ENCODE measurements at places on chromosomes 5 and 9.
A peak's percentile ranks its signal among the peaks of the same experiment; 100 is the strongest.

DNA sequence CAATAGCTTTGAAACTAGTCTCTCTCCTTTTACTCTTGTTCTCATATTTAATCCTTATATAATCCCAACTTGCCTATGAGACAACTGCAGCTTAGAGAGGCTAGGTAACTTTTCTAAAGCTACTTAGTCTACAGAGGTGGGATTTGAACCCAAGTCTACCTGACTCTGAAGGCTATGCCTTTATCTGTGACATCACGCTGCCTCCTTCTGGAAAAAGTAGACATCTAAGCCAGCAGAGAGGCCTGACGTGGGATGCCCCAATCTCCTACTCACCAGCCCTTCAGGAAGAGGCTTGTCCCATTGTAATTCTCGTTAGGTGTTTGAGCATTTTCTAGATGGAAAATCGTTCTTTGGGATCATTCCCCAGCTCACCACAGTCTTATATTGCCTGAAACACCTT lies 167.5 kb downstream of the HSPA4 start:
- no peak for DNase-seq

- DNase-seq = no peak
These were observed 1.4 kb downstream of the IRF1 start for GRCh38 chr5:132489051-132489770.

DNA sequence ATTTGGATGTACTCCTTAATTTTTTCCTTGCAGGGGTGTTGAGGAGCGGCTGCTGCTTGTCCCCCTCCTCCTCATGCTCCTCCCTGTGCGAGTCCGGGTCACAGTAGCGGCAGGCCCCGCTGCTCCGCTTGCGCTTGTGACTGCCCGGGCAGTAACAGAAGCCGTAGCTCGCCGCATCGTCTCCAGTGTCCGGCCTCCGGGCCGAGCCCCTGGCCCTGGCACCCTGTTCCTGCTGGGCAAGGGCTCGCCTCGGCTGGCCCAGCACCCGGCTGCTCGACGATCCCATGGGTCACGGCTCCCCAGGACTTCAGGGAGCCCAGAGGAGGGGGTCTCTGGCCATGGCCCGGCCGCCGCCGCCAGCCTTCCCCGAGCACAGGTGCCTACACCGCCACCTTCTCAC lies at the start of gene GMCL2:
Gene GMCL2 (minus strand): TSS at position 358 of the 400 bp plus-strand sequence. CDS start 72 bp downstream, at position 286.
- DNase-seq = no peak

DNA sequence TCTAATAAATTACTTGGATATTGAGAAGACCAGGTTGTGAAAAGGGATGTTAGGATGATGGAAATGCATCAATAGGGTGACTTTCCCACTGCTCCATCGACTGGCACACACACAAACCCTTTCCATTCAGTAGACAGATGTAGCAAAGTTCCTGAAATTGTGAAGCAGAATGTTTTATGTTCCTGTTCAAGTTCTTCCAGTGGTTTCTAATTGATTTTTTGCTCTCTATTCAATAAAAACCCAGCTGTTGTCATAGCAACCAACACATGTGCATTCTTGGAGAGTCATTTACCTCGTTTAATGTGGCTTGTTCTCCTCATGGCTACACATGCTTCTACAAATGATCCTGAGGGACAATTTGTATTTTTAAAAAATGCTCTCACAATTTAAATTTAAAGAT lies 244.6 kb downstream of the RAB3C start:
- DNase-seq = no peak

DNA sequence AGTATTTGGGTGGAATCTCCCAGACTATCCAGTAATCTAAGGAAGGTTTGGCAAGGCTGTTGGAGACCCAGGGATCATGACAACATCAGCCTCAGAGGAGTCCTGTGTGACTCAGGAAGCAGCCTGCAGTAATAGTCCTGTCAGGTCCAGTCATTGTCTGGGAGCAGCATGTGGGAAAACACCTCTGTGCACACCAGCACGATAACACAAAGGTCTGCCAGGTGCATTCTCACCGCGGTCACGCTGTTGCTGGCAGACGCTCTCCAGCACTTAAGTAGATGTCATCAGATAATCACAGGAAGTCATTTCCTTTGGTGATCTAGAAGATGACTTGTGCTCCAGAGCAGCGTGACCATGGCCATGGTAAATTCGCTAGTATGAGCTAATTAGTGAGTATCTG lies 99.2 kb upstream of the IQGAP2 start:
- no peak for DNase-seq

GRCh38 chr5:141868541-141868940 lies 9.7 kb downstream of the PCDH1 start:
- DNase-seq = no peak

DNA sequence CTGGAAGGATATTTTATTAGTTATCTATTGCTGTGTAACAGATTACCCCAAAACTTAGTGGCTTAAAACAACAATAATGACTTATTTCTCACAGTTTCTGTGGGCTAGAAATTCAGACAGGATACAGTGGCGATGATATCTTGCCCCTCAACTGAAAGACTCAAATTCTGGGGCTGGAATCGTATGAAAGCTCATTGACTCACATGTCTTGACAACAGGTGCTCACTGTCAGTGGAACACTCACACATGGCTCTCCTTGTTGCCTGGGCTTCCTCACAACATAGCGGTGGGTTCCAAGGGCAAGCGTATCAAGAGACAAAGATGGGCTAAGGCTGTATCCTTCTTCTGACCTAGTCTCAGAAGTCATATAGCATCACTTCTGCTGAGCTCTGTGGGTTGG lies 3.7 kb upstream of the GNPDA1 start:
- DNase-seq = no peak

GRCh38 chr9:74132986-74133385 lies 364.1 kb upstream of the RORB start:
- no peak for DNase-seq

DNA sequence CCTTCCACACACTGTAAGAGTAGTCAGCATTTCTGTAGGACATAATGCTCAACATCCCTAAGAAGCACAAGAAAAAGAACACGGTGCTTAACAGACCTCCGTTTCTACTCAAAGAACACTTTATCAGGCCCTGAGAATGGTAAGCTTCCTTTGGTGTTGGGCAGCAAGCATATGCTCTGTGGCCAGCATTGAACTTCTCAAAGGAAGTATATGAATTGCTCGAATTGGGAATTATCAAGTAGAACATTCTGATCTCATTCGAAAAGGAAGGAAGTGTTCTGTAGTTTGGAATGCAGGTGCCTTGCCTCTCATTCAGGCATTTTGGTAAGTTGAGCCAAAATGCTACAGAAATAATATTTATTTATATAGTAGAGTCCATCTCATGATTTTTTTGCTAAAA lies 61.0 kb downstream of the C5 start:
- DNase-seq = no peak

DNA sequence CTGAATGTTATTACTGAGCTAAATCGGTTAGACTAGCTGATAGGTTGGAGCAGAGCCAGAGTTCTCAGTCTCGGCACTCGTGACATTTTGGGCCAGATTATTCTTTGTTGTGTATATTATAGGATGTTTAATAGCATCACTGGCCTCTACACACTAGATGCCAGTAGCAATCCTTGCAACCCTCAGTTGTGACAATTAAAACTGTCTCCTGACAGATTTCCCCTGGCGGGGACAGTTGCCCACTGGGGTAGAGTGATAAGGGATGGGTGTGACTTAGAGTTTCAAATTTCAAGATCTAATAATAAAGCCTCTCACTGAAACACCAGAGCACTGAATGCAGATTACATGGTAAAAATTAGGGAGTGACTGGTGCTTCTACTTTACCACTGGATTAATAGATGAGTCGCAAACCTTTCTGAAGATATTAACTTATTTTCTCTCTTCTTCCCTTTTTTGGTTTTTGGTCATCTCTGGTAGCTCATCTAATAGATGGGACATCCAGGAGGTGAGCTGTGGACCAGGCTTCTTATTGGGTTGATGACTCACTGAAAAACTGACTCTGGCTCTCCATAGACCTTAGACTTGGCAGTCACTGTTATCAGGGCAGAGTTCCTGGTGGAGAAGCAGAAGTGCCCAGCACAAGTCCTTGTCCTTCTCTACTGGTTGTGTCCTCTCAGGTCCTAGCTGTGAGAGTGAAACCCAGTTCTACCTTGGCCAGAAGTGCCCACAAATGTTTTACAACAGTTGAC lies 150.3 kb downstream of the UNC13B start:
- DNase-seq = no peak

DNA sequence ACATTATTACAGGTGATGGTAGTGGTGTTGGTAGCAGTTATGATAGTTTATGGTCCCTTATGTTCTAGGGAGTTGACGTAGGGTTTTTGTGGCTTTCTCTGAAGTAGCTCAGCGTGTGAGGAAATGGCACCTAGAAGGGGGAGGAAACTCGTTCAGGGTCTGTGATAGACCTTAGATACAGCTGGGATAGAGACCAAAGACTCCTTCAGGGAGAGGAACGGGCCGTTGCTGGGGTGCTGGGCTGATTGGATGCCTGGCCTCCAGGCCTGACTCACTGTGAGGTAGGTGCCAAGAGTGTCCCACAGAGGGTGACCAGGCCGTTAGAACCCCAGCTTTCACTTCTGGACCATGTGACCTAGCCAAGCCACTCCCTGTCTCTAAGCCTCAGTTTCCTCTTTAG lies 96.6 kb downstream of the DAB2IP start:
- no peak for DNase-seq

DNA sequence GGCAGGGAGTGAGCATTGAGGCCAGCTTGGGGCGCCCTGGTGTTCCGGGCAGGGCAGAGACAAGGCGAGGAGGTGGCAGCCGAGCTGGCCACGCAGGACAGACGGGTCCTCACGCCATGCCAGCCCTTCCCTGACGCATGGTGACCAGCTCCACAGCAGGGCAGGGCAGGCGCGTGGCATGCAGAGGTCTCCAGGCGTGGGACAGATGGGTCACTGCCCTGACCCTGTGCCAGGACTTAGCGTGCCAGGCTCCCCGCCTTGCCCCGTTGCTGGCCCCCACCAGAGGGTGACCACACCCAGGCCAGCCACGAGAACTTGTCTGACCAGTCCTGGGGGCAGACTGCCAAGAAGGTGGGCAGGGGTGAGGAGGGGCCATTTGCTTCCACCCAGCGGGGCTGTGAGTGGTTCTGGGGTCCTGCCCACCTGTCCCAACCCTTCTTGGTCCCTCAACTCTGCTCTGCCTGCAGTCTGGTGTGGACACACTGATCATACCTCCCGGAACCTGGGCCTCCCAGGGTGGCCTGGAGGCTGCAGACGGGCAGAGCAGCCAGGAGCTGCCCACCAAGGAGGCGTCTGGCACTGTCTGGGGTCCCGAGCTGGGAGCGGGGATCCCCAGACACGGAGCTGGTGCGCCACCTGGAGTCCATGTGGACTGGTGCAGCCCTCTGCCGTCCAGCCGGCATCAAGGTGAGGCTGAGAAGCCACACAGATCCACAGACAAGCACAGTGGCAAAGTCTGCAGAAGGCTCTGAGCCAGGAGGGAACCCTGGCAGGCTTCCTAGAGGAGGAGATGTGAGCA lies at the start of gene RNF224:
Gene RNF224 (plus strand): TSS at position 449 of the 799 bp plus-strand sequence. CDS start 834 bp downstream, outside the sequence.
- no peak for DNase-seq

DNA sequence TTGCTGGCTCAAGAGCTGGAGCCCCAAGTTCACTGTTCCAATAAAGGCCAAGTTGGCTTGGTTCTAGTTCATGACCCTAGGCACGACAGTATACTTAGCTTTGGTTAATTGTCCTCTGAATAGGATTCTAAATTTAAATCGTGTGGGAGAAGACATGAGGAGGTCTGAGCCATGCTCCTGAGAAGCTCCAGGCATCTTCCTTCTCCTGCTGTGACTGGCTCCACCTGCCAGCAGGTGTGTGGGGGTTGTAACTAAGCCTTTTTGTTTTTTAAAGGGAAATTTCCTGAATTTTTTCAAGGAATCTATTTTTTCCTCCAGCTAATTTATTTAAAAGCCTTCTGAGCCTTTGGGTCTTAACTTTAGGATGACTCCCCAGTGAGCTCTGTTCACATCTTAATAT lies 20.2 kb upstream of the TRIM36 start:
- no peak for DNase-seq

DNA sequence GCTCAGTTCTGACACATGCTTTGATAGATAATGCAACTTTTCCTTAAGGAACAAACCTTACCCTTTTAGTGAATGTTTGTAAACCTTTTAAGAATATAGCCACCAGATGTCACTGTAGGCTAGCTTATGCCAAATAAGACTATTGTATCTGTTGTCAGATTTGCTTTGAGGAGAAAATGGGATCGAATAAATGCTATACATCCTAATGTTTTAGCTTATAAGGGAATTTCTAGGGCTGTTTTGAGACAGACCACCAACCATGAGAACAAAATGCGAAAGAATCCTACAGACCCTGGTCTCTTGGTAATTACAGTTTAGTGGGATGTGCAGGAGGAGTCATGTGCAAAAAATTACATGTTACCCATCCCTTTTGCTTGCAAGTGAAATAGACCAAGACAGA lies 127.6 kb upstream of the NMUR2 start:
- DNase-seq = no peak

DNA sequence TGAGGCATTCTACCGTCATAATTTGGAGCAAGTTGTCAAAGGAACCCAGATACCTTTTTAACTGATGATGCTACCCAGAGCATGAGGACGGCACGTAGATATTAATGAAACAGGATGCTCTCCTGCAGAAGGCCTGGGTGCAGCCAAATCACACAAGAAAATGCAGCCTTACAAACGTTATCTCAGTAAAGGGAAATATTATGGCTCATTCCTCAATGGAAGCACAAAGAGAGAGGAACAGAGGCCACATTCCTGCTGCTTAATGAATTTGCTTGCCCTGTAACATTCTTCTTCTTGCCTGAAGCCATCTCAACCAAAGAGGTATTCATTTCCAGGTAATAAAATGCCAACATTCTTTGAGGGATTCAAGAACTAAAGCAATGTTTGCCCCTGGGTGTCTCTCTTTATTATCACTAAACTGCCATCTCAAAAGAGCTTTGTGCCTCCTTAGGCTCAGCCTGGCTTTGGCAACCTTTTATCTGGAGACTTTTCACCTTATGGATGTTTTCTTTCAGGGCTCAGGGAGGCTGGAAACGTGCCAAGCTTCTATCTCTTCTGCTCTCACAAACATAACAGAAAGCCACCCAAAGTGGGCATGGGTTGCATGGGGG lies 92.9 kb downstream of the TNC start:
- no peak for DNase-seq

GRCh38 chr5:147673266-147673665 lies 109.3 kb downstream of the JAKMIP2 start:
- DNase-seq = no peak

- no peak for DNase-seq
These were observed 1.9 kb downstream of the TERT start for GRCh38 chr5:1292846-1293415.

DNA sequence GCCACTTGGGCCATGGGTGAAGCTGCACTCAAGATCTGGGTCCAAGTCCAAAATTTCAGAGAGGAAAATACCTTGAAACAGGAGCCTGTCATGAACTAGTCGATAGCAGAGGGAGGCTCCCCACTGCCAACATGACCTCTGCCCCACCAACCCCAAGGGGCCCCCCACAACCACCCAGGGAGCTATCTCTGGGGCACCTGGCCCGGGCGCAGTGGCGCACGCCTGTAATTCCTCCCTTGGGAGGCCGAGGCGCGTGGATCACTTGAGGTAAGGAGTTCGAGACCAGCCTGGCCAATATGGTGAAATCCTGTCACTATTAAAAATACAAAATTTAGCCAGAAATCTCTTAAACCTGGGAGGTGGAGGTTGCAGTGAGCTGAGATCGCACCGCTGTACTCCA lies 20.1 kb upstream of the HMCN2 start:
- no peak for DNase-seq

GRCh38 chr5:146055432-146055831 lies 49.9 kb downstream of the PLAC8L1 start:
- DNase-seq = no peak

GRCh38 chr5:128349044-128349858 lies 188.8 kb downstream of the FBN2 start:
- DNase-seq = no peak

- peak; percentile 80 for DNase-seq
These were observed 169.8 kb upstream of the RAI14 start for GRCh38 chr5:34486160-34486848.

Measured in left renal cortex interstitium (tissue), 4 donors.